Fibroblast of villous mesenchyme (primary cell): ENCODE measurements at places on chromosomes 3 and 15. TPM values are rescaled to one million over a fixed set of nuclear protein-coding genes. Genes with fewer than 3 reads are reported as not detected.

DNA sequence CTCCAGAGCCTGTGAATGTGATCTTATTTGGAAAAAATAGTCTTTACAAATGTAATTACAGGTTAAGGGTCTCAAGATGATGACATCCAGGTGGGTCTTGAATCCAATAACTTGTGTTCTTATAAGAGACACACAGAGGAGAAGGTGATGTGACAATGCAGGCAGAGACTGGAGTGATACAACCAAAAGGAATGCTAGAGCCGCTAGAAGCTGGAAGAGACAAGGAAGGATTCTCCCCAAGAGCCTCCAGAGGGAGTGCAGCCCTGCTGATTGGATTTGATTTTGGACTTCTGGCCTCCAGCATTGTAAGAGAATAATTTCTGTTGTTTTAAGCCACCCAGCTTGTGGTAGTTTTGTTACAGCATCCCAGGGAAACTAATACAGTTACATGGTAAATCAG is 9.7 kb downstream of the MYH15 start:
- DNase-seq: no peak

DNA sequence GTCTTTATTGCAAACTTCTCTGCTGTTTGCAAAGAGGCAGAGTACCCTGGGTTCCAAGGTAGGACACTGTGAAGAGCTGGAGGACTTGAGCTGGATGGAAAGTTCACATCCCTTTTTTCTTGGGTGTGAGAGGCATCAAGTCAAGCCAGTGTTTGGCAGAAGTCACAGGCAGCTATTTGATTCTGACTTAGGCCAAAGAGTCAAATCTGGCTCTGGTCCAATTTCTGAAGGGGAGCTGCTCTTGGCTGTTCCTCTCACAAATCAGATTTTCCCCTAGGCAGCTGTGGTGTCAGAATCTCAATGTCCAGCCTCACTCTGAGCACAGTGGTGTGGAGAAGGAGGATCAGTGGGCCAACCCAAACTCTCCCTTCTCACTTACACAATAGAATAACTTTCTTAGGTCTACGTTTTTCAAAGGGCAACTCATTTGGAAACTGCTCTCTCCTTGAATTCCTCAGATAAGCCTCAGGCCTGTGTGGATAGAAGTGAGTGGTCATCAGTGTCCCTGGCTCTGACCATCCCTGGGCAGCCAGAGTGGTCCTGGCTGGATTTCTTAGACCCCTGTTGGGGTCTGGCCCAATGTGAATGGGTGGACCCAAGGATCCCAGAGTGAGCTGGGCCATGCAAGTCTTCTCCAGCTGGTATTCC is 18.2 kb upstream of the AMOTL2 start:
- DNase-seq: no peak

CYP1A1 gene
- total RNA-seq: not detected in 2 replicates

CAPN3 gene
- total RNA-seq: 0.64 and 2.6 TPM in 2 replicates

FRMD4B gene
- total RNA-seq: under 0.01 TPM in 2 replicates

ATP13A4 gene
- total RNA-seq: not detected in 2 replicates

GRCh38 chr15:76376816-76377215 is 40.2 kb downstream of the ISL2 start:
- DNase-seq: no peak

DNA sequence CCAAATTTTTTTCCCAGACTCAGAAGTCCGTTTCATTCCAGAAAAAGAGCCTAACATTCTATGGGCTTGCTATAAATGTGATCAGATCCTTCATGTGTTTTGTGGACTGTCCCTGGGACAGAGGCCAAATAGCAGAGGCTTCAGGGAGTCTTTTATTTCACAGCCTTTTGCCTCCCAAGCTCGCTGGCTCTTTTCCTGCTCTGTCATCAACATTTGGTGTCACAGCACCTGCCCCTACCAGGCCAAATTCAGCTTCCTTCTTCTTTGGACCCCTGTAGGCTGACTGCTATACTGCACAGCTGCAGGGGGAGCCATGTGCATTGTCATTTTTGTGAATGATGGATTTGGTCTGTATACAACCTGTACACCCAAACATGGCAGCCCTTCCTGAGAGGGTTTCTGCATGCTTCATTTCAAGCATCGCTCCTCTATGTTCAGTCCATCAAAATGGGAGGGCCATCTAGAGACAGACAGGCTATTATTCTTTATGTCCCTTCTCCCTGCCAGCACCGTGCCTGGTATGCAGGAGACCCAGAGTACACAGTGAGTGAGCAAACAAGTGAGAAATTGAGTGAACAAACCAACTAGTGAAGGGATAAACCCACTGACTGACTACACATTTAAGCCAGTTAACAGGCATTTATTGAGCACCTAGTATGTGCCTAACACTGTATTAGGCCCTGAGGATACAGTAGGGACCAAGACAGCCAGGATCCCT is 17.9 kb upstream of the RPP14 start:
- no peak for DNase-seq

- no peak for DNase-seq
Measured at GRCh38 chr15:42020713-42021273, at the start of gene PLA2G4E. Gene PLA2G4E (minus strand): TSS chr15:42021042. CDS start chr15:42021030, 12 bp downstream.

DNA sequence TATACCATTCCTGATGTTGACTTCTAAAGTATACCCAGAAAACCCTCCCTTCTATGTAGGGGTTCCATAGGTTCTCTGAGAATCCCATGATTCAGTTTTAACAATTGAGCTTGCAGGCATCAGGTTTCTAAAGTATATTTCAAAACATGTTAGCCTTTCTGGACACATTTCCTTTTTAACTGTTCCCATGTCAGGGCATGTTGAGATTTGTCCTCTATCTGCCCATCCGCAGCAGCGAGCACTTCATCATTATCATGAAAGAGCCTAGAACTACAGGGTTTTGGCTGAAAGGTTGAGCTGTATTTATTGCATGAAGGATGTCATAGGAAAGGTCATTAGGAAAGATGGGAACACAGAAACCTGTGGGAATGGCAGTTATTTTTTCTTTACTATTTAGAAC is 201.1 kb upstream of the BHLHE40 start:
- no peak for DNase-seq

- DNase-seq: peak; percentile 1
Measured at GRCh38 chr3:190863119-190863465, 598 bp upstream of the GMNC start.

CYP1A2 gene
- not detected in 2 replicates for total RNA-seq

SI gene
- not detected in 2 replicates for total RNA-seq

DNA sequence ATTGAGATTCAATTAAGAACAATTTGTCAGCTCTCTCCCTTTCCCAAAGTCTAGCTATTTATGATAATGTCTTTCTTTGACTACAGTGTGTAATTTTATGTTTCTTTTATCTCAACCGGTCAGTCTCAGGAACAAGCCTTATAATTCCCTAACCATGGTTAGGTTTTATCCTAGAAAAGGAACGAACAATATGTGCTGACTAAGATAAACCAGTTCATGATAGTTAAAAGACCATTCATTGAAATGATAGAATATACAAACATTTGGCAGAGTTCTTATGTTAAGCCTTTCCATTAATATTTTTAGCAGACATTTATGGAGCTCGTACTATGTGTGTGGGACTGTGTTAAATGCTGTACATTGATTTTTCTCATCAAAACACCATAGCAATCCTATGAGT is 106.3 kb downstream of the SYNPR start:
- DNase-seq: no peak

DNA sequence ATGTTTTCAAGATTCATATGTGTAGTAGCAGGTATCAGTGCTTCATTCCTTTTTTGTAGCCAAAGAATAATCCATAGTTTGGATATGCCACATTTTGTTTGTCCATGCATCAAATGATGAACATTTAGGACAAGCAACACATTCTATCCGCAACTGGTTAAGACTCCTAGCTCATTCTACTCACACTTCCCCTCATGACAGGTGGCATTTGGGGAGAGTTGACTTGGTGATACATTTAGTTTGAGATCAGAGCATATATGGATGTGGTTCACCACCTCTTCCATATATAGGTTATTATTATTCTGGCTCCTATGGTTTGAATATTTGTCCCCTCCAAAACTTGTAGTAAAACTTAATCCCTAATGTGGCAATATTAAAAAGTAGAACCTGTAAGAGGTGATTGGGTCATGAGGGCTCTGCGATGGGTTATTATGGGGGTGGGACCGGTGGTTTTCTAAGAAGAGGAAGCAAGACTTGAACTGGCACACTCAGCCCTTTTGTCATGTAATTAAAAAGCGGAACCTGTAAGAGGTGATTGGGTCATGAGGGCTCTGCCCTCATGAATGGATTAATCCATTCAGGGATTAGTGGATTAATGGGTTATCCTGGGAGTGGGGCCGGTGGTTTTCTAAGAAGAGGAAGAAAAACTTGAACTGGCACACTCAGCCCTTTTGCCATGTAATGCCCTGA is 75.3 kb upstream of the HRH1 start:
- DNase-seq: no peak

- no peak for DNase-seq
Measured at GRCh38 chr3:41033956-41034519, 165.3 kb upstream of the CTNNB1 start.

DNA sequence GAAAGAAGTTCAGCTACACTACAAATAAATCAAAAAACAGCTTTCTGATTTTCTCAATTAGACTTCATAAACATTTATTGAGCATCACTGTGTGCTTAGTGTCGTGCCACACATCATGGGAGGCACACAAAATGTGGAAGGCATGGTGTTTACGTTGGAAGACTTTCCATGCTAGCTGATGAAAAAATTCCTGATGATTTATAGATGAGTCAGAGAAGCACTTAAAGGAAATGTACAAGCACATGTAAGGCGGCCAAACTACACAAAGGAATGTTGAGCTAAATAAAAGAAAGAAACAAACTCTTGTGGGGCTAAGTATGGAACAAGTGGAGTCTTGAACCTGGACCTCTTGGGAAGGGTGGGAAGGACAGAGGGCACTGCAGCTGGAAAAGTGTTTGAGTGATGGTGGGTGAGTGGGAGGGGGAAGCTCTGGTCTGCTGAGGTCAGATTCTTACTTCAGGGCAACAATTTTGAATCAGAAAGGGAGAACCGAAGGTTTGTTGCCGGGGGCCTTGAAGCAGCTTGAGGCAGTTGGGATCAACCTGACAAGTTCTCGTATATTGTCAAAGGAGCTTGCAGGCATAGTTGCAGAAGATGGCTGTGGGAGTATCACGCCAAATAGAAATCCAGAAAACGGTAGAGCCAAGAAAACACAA is 66.9 kb downstream of the FOXB1 start:
- peak; percentile 36 for DNase-seq

DNA sequence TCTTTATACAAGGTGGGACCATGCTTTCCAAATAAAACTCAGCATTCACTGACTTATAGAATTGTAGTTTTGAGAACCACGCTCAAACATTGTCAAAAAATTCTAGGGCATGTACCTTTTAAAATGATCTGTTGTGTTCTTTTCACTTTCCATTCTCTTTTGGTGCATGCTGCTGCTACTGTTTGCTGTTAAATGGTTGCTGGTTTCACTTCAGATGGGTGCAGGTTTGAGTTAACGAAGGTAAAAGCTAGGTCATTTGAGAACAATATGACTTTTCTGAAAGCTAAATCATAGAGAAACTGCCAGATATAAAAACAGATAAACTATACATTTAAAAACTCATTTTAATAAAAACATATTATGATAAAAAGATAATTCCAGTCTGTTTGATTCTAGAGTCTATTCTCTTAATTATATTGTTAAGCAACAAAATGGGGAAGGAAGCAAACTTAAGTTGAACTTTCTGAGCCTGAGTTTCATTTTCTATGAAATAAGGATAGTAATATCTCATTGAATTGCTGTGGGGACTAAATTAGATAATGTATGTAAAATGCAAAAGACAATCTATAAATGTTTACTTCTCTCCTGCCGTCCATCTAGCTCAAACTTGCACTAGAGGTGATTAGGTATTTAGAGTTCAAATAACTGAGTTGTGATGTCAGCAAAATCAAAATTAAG is 82.4 kb downstream of the OXSM start:
- DNase-seq: no peak

UQCC5 gene
- total RNA-seq: 7.7 and 17.7 TPM in 2 replicates

DNA sequence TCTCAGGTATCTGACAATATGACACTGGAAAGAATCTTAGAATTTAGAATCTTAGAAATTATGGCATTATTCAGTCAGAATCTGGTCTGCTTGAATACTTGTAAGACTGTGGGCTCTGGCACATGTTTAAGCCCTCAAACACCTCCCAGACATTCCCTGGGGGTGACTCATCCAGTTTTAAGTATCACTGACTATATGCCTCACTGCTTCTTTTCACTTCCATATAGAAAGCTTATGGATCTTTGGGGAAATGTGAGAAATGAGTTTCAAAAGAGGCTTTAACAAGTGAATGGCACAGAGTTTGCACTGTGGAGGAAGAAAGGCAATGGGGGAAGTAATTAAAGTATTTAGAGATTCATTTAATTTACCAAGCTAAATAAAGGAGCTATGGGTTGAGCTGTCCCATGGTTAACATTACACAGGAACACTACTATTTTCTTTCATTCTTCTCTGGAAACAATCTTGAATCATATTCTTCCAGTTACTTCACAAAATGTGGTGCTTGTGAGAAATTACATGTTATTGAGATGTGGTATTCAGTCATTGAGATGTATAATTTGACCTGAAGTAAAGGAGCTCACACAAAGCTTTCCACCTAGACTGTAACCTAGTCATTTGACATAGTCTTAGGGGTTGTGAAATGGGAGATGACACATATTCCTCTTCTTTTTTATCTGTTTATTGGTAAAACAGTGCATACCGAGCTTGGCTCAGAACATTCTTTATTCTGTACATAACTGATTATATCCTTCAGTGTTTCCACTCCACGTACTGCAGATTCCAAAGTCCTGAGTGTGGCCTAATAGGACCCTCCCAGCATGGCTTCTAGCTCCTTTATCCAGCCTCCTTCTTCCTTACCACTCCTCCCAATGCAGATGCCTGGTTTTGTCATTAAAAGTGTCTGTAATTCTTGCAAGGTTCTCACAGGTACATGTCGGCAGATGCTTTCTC is 544.6 kb upstream of the NECTIN3 start:
- DNase-seq: peak; percentile 94

DNA sequence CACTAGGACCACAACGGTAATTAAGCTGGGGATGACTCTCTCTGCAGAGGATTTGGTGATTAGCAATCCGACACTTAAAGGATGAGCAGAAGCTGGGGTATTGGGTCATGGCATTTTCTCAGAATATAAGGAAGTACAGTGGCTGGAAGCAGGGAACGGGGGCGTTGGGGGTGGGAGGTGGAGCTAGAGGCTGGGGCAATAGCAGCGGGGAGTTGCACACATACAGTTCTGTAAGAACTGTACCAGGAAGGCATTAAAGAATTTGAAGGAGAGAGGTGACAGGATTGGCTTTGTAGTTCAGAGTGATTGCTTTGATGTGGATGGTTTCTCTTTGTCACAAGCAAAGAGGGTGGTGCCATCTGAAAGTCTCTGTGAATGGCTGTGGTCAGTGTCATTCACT is 28.2 kb downstream of the PSMD6 start:
- no peak for DNase-seq

- DNase-seq: no peak
Measured at GRCh38 chr3:172506094-172506493, 17.1 kb downstream of the TNFSF10 start.
